Activated CD8-positive, alpha-beta memory T cell treated with anti-CD3 and anti-CD28 coated beads for 1 hour (primary cell): ENCODE measurements at places on chromosomes 3 and 15.

DNA sequence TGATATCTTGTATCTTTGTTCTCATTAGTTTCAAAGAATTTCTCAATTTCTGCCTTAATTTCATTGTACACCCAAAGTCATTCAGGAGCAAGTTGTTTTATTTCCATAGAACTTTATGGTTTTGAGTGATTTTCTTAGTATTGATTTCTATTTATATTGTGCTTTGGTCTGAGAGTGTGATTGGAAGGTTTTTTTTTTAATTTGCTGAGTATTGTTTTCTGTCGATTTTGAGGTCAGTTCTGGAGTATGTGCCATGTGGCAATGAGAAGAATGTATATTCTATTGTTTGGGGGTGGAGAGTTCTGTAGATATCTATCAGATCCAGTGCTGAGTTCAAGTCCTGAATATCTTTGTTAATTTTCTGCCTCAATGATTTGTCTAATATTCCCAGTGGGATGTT lies 138.4 kb downstream of the MOBP start:
- no peak for DNase-seq

GRCh38 chr15:97678656-97679055 lies 281.8 kb upstream of the ARRDC4 start:
- DNase-seq: no peak

DNA sequence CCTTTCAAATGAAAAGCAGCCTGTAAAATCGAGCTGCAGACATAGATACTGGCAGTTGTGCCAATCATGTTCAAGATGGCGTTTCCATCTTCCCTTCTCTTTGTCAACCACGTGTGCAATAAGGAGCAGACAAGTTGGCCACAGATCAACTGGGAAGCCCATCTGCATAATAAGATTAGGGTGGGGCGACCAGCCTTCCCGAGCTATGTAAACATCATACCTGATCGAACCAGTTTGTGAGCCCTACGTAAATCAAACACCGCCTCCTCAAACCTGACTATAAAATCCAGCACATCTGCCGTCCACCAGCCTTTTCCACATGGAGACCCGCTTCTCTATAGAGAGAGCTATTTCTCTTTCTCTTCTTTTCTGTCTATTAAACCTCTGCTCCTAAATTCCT lies 37.2 kb downstream of the TRIM42 start:
- no peak for DNase-seq

- DNase-seq: no peak
Measured at GRCh38 chr3:39960515-39961191, 151.2 kb downstream of the MYRIP start.

DNA sequence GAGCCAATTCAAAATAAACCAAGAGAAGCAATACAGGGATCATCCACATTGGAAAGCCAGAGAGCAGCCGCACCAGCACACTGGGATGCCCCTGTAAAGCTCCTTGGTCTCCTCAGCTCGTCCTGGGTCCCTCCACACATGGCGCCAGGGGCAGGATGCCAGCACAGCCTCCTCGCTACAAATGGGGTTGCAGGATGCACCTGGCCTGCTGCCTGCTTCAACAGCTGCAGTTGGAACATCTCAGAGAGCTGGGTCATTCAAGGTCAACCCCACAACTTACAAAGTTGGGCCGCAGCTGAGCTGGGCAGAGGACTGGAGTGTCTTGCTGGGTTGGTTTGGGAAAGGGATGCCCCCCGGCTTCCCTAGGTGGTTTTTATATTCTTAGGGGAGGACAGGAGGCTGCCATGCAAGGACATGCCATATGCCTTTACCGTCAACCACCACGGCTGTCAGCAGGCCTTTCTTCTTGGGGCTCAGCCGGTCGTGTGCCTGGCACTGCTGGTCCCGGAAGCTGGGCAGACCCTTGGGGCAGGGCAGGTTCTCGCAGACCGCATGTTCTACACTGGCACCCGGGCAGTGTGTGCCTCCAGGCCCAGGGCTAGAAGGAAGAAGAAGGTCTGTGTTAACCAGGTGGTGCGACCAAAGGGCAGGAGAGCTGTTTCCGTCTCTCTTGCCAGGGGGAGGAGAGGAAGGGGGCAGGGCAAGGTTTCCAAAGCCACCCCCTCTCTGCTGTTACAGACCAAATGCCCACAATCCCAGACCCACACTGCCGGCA lies 225.2 kb downstream of the ADAMTS17 start:
- no peak for DNase-seq

DNA sequence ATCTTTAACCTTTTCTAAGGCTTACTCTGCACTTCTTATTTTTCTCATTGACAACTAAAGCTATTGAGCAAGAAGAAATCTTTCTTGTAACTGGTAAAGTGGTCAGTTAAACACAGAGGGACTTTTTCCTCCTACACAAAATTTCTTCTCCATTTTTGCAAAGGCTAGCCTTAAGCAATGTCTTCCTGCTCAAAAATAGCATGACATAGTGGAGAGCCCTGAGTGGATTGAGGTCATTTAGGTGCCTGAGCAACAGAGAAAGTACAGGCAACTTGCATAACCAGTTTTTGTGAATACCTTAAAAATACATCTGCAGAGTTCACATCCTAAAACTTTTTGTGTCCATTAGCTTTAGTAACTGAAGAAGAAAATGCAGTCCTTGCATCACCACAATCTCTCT lies 144.7 kb upstream of the TTC14 start:
- DNase-seq: no peak

DNA sequence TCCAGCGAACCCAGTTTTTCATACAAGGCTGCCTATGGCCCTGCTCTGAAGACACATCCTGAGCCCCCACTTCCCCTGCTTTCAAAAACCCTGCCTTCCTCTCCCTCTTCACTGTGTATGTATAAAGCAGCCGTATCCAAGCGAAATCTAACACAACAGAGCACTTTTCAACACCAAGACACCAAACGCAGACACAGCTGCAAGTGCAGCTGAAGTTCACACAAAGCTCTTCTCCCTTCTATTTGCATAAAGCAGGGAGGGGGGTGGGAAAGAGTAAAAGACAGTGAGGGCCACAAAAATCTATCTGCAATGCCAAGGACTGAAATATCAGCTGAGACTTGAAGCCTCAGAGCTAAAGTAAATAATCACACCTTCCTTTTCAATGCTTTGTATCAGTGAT lies 35.1 kb upstream of the CSPG5 start:
- no peak for DNase-seq

GRCh38 chr15:87570206-87570605 lies 686.3 kb downstream of the NTRK3 start:
- no peak for DNase-seq

DNA sequence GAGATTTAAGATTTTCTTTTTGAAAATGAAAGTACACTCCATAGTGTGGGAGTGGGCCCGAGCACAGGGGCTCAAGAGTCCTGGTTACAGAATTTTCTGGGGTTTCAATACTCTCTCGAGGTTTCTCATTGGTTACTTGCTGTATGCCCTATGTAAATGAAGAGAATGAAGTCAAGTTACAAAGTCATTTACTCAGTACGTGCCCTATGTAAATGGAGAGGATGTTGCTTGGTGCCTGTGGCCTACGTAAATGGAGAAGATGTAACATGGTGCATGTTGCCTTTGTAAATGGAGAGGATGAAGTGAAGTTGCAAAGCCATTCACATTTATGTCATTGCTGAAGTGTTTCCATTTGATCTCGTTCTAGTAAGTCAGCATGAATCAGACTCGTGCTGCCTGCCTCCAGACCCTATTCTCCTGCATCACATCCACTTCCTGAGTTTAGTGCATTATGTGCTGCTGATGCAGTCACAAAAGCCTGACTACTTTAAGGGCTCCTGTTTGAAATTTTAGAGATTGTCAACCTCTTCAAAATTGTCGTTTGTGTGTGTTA lies 302.0 kb downstream of the ZBBX start:
- no peak for DNase-seq

DNA sequence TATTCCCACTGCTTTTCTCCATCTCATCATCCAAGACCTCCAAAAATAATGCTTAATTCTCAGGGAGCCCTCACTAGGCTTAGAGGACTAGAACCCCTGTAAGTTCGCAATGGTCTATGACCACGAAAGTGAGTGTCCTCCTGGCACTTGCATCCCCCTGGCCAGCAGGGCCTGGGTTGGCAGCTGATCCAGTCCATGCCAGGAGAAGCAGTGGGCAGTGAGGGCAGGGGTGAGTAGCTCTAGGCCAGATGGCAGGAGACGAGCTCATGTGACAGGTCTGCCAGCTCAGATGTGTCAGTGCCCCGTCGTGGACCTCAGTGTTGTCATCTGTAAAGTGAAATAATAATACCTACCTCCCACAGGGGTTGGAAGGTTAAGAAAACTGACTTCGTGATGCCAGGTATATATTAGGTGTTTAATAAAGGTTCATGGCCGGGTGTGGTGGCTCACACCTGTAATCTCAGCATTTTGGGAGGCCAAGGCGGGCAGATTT lies 11.1 kb downstream of the GP5 start:
- DNase-seq: no peak

GRCh38 chr3:45011756-45012508 lies 14.2 kb upstream of the CLEC3B start:
- no peak for DNase-seq

DNA sequence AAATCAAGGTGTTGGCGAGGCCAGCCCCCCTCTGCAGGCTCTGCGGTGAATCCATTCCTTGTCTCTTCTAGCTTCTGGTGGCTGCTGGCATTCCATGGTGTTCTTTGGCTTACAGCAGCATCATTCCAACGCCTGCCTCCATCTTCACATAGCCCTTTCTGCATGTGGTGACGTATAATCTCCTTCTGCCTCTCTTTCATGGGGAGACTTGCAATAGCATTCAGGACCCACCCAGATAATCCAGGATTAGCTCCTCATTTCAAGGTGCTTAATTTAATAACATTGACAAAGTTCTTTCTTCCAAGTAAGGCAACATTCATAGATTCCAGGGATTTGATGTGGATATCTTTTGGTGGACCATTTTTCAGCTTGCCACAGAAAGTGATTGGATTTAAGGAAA lies 35.8 kb downstream of the ISG20 start:
- DNase-seq: no peak

DNA sequence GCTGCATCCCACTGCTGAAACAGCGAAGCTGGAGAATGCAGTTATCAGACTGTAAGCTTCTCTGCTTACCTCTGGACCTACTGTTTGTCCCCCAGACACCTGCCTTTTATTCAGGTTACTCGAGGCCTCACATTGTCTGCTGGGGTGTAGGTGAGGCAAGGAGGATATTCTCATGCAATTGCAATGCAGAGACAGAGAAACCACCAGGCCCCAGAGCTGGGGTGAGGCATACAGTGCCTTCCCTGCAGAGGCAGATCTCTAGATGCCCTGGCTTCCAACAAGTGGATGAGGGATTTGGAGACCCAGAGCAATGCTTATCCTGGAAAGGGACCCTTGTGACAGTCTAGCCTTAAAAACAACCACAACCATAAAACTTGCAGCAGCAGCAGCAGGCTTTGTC lies 263.4 kb upstream of the ST8SIA2 start:
- DNase-seq: no peak

DNA sequence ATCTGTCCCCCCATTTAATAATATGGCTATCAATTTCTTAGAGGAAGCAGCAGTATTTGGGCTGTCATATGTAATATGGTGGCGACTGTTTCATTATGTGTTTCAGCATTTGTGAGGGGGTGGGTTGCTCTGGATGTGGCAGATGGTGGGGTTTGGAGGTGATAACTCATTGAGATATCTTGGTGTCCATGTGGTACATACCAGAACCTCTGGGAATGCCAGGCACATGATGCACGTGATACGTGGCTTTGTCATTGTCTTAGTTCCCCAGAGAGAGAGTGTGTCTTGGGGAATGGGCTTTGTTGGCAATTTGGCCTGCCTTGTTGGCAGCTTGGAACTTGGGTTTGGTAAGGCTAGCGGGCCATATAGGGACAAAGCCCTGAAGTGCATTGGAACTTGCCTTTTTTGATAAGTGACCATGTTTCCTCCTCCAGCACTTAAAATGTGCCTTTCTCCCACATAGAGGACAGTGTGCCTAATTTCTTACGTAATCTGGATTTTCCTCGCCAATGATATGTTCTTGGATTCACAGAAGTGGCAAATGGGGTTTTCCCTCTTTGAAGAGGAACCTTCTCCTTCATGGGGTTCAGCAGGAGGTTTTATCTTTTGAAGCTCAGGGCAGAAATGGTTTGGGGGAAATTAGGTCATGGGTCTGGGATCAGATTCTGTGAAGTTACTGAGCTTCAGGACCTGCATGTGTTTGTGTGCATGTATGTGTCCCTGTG lies 79.5 kb downstream of the DNASE1L3 start:
- DNase-seq: no peak

DNA sequence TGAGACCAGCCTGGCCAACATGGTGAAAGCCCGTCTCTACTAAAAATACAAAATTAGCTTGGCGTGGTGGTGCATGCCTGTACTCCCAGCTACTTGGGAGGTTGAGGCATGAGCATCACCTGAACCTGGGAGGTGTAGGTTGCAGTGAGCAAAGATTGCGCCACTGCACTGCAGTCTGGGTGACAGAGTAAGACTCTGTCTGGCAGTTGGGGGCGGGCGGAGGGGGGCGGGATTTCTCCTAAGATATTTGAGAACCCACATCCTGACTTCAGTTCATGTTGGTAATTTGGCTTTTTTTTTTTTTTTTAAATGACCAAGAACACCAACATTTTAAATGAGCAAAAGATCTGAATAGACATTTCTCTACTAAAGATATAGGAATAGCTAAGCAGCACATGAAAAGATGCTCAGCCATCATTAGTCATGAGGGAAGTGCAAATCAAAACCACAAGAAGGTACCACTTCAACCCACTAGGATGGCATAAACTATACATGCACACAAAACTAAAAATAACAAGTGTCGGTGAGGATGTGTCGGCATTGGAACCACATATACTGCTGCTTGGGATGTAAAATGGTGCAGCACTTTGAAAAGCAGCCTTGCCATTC lies 75.6 kb upstream of the LMOD3 start:
- DNase-seq: peak; percentile 37

GRCh38 chr15:74406992-74407705 lies 26.6 kb downstream of the SEMA7A start:
- no peak for DNase-seq

DNA sequence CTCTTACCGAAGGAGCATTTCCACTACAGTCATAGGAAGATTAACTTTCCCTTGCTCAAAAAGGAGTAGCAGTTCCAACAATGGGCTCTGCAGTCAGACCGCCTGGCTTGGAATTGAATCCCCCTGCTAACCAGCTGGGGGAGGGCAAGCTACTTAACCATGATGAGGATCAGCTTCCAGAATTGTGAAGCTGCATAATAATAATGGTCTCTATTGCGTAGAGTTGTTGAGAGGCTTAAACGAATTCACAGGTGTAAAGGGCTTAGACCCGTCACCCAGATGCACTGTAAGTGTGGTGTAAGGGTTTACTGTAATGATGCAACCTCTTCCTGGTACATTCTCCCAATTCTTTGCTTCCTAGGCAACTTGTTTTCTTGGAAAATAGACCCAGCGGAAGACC lies 185.2 kb upstream of the RGMA start:
- no peak for DNase-seq
